Stimulated activated CD4-positive, alpha-beta T cell treated with anti-CD3 and anti-CD28 coated beads, Interleukin-1b, Interleukin-23, amount 100 ng/mL, for 48 hours (primary cell): ENCODE measurements at places on chromosomes 5 and 9.

- DNase-seq, result no peak
These were observed 76.6 kb upstream of the DAB2 start for GRCh38 chr5:39501397-39501796.

DNA sequence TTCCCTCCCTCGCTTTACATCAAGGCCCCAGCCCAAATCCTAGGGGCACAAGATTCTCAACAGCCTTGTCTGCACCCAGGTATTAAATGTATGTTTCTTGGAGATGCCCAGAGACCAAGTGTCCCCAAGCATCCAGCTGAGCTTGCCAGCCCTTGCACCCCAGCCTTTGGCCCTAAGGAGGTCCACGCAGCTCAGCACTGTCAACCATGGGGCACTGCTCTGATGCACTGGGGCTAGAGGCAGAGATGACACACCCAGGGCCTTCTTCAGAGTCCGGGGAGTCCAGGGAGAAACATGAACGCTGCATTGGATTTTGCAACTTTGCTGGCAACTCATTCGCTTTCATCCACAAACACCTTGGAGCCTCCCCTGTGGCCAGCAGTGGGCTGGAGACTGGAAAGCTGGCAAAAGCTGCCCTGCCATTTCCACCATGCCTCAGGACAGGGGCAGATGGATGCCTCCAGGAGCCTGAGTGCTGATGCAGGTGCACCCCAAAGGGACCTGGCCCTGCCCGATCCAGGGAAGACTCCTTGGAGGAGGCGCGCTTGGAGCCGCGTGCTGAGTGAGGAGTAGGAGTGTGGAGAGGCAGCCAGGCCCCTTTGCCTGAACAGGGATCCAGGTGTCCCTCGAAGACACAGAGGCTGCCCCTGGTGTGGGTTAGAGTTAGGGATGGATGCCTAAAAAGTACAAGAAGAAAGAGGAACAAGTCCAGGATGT lies 19.3 kb downstream of the PAEP start:
- DNase-seq, result no peak

DNA sequence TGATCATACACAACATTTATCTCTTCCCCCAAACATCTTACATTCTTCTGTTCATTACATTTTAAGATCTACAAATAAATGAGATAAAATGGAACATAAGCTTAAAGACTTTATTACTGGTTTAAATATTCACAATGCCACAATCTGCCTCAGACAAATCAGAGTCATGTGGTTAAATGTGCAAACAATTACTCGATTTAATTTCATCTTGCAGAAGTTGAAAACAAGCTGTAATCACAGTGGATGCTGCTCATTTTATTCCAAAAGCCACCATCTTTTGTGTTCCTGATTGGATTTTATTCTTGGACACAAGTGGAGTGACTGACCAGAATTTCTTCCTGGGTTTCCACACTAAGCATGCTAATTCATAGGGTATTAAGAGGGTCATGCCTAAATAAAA lies 33.2 kb downstream of the SPOCK1 start:
- no peak for DNase-seq

- DNase-seq, result no peak
These were observed 93.3 kb upstream of the SLC44A1 start for GRCh38 chr9:105150991-105151685.

DNA sequence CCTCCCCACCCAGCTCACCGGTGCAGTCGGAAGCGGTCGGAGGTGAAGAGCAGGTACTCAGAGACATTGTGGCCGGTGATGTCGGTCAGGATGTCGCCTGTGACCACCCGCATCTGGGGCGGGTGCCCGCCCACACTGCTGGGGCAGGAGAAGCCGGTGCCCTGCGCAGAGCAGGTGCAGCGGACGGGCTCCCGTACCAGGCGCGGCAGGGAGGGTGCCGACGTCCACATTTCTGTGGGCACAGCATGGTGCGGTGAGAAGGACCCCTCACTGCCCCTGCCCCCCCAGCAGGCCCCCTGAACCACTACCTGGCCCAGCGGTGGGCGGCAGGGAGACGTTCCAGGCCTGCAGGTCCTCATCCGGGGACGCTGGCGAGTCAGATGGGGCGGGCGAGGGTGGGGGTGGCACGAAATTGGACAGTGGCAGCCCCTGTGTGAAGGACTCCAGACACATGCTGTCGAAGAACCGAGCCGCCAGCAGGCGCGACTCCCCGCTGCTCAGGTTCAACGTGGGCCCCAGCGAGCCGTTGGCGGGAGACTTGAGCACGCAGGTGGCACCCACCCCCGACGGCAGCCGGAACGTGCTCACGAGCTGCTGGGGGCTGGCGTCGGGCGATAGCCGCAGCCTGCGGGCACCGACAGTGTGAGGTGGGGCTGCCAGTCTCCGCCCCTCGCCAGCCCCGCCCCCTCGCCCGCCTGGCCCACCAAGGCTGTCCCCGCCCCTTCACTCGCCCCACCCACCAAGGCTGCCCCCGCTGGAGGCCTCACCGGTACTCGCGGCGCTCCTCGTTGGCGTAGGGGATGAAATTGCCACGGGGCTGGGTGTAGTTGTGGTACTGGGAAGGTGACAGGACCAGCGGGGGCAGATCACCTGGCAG lies 15.1 kb downstream of the ABCA2 start:
- DNase-seq, result no peak

GRCh38 chr9:108417726-108418125 lies 438.1 kb downstream of the ACTL7B start:
- DNase-seq, result no peak

- no peak for DNase-seq
These were observed 13.4 kb upstream of the CCL27 start for GRCh38 chr9:34675869-34676268.

DNA sequence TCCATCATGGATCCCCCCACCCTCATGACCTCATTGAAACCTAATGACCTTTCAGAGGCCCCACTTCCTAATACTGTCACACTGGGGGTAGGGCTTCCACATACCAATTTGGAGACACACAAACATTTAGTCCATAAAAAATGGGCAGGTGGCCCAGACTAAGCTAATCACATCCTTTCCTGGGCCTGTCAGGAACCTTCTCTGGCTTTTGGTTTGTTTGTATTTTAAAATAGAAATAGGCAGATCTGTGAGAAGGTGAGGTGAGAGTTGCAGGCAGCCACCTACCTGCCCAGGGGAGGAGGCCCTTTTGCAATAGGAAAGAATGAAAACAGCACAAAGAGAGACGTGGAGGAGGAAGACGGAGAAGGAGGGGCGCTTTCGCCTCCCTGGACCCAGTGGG lies 90.2 kb upstream of the BOD1 start:
- DNase-seq, result no peak

- DNase-seq, result no peak
These were observed 52.1 kb upstream of the FREM1 start for GRCh38 chr9:14962193-14962882.

DNA sequence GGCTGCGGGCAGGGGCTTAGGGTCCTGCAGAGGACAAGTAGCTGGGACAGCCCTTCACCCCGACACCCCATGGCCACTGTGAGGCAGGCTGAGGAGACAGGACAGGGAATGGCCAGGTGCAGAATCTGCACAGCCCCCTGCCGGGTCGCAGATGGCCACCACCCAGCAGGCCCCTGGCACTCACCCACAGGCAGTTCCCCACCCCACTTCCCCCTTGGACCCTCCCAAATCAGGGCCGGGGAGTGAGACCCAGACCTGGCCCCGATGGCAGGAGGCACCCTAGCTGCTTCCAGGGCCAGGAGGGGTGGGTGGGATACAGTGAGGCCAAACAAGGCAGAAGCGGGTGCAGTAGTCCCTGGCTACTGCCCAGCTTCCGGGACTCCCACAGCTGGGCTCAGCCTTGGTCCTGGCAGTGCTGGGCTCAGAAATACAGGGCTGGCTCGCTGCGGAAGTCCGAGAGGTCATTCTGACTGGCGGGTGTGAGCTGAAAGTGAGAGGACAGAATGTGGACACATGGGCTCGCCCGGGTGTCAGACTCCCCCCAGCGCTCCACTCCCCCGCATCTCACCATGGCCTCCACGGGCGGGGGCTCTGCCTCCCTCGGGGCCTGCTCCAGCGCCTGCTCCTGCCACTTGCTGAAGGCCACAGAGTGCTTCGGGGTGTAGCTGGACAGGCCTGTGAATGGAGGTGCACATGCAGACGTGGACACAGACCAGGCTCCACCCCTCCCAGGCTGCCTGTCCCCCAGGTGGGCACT lies 3.4 kb downstream of the SSNA1 start:
- no peak for DNase-seq

- peak; percentile 46 for DNase-seq
These were observed 594 bp downstream of the FAM120A start for GRCh38 chr9:93451849-93452709.

DNA sequence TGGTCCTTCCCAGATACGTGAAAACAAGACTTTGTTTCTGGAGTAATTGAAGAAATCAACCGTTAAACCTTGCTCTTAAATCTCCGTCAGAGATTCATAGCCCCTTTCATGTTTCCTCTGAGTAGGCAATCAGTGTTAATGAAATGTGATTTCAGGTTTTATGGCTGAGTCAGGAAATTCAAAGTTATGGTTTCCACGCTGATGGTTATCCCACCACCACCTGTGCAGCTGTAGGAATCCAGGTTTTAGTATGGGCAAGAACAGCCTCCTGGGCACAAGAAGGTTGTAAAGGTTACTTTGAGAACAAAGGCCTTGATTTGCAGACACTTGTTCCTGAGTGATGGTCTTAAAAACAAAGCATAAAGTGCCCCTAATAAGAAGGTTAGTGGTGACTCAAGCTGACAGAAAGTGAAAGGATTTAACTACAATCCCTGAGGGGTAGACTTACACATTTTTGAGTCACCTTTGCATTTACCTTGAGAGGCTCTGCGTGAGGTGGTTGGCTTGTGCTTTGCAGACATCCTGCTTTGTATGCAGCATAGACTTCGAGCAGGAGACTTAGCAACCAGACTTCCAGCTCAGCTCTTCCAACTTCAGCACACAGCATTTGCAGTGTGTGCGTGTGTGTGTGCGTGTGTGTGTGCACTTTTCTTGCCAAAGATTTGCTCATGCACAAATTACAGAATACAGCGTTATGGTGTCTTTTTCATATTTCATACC lies 159.6 kb downstream of the TLE4 start:
- no peak for DNase-seq

DNA sequence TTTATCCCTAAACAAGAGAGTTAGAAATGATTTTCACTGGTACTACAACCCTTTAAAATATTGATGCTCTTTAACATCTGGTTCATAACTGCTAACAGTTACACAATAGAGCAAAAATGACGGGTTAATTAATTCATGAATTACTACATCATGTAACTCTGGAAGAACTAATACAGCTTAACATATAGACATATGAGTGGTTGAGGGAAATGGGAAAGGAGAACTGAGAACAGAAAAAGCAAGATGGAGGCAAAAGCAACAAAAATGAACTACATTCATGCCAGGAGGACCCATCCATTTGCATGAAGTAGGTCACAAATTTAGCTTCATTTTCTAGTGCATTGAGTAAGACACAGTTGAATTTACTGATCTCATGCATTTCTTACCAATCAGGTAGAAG lies 61.8 kb downstream of the C9 start:
- no peak for DNase-seq

DNA sequence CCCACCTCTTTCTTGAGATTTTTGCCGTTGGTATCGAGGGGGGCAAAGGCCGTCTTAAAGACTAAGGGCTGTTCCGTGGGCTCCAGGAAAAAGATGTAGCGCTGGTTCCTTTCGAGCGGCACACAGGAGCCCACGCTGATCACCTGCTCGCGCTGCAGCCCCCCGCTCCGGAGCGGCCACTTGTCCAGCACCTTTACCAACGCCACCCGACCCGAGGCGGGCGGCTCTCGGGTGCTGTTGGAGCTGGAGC lies 781 bp downstream of the NRG2 start:
- DNase-seq, result no peak

DNA sequence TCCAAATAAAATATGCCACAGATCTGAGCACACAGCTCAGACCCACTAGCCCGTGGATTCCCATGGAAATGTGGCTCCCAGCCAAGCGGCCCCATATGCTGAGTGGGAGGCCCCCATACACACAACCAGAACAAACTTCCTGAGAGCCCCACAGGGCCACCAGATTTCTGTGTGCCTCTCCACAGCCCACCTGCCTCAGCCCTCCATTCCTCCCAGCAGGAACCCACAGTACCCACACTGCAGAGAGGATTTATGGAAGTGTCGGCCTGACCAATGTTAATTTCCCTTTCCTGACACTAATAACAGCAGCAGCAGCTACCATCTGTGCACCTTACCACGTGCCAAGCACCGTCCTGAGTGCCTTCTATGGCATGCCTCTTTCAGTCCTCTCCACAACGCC lies 99.3 kb upstream of the SPOCK1 start:
- no peak for DNase-seq

DNA sequence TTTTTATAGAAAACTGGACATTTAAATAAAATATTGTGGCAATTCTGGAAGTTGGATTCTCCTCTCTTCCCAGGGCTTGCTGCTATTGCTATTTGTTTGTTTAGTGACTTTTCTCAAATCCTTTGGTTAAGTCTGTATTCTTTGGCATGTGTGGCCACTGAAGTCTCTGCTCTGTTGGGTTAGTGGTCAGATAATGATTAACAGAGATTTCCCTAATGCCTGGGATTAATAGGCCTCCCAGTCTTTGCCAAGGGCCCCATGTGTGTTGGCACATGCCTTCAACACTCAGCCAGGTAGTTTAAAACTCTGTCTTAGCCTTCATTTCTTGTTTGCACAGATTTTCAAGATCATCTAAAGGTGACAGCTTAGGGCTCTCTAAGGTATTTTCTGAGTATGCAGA lies 92.8 kb upstream of the EPB41L4A start:
- DNase-seq, result no peak

DNA sequence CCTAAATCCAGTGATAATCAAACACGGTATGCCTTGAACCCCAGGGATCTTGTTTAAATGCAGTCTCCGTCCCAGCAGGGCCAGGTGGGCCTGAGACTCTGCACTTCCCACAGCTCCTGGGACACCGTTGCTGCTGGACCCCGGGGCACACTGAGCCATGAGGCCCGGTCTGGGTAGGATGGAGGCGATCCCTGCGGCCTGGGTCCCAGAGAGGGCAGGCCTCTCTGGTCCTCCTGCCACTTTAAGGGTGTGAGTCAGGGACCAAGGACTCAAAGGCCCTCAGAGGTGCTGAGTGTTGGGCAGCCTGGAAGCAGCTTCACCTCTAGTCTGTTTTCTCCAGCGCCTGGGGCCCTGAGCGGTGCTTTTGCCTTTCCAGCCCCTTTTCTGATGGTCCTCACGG lies 34.1 kb upstream of the SLC9A3 start:
- no peak for DNase-seq

DNA sequence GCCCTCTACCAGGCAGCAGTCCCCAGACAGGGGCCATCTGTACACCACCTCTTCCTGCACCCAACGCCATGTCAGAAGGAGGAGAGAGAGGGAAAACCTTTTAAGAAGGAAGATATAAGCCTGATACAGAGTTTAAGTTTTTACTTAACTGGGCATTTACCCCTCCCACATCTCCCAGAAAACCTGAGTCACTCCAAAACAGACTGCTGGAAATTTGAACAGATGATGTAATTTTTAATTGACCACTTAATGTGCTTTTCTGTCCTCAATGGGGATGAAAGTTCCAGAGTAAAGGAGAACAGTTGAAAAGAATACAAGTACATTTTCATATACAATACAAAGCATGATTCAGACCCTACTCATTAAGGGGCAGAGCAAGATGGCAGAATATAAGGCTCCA lies 63.9 kb downstream of the TTC39B start:
- no peak for DNase-seq
